Activated CD4-positive, CD25-positive, alpha-beta regulatory T cell (primary cell): ENCODE measurements at places on chromosomes 1 and 21.

DNA sequence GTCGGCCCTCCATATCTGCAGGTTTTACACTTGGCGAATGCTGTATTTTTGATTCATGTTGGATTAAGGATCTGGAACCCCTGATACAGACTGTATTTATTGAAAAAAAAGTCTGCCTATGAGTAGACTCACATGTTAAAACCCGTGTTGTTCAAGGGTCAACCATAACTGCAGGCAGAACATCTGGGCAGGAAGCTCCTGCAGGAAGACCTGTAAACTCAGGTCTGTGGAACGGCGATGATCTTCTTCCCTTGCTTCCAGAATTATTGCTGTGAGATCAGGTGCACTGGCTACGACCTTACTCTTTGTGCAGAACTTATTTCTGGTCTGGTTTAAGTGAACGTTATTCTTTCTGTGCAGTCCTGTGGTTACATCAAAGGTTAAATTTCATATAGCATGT, 96.6 kb downstream of the DISC1 start:
- no peak for DNase-seq

GRCh38 chr1:169312084-169312954, 55.3 kb downstream of the NME7 start:
- no peak for DNase-seq

DNA sequence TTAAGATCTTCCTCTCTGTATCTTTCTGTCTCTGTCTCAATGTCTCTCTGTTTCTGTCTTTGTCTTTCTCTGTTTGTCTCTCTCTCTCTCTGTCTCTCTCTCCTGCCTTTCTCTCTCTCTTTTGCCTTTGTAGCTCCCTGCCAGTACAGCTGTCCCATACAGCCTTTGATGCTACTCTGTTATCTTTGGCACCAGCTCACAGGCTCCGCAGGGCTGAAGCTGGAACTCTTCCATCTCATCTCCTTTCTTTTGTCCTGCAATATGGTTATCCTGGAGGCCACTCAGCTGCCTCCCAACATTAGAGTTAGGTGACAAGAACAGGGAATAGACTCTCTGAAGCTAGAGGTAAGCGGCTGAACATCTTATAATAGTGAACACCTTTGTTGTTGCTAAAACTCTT, 354.3 kb upstream of the NEGR1 start:
- DNase-seq, result no peak

GRCh38 chr1:9373619-9374018, 80.9 kb downstream of the SPSB1 start:
- DNase-seq, result no peak

- no peak for DNase-seq
These were observed 296.2 kb downstream of the LRRIQ3 start for GRCh38 chr1:73901738-73902137.

- no peak for DNase-seq
These were observed 20.4 kb downstream of the CCT8 start for GRCh38 chr21:29053011-29053553.
